T-helper 17 cell (primary cell): ENCODE measurements at places on chromosomes 12 and 14. TPM values are rescaled to one million over a fixed set of nuclear protein-coding genes. Genes with fewer than 3 reads are reported as not detected.
A peak's percentile ranks its signal among the peaks of the same experiment; 100 is the strongest.

NRIP2 gene
- not detected for total RNA-seq

INSM2 gene
- not detected for total RNA-seq

CISTR gene
- not detected for total RNA-seq

GRCh38 chr12:81252228-81252627 is 174.3 kb downstream of the ACSS3 start:
- no peak overlapping the region for H3K27ac ChIP-seq
- no peaks in the 10 kb centered on the region for H3K4me1 ChIP-seq

CABP1 gene
- not detected for total RNA-seq

DNA sequence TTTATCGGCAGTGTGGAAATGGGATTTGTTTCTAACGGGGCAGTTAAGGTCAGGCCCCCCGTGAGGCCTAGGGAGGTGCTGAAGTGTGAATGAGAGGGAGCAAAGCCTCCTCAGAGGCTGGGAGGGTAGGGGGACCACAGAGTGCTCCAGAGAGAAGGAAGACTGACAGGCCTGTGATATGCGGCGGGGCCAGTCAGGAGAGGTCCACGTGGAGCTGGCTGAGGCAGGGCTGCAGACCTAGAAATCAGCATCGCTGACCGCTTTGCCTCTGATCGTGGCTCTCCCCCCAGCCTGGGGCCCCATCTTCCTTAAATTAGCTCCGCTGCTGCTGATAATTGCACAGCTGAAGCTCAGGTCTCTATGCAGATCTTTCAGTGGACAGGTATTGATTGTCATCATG is 240.8 kb upstream of the PWP1 start:
- H3K36me3 ChIP-seq, result no peaks in the 10 kb centered on the region
- H3K4me1 ChIP-seq, result peaks cover 27% of the 10 kb centered on the region
- no peak overlapping the region for H3K27ac ChIP-seq
- H3K27me3 ChIP-seq, result no peaks in the 10 kb centered on the region
- DNase-seq, result no peak
- no peak overlapping the region for H3K4me3 ChIP-seq

C12orf56 gene
- total RNA-seq, result not detected

GRCh38 chr14:81571437-81571836 is 37.8 kb upstream of the SEL1L start:
- no peak overlapping the region for H3K27ac ChIP-seq
- H3K4me3 ChIP-seq, result peak overlapping the region; percentile 13
- no peaks in the 10 kb centered on the region for H3K4me1 ChIP-seq

DNA sequence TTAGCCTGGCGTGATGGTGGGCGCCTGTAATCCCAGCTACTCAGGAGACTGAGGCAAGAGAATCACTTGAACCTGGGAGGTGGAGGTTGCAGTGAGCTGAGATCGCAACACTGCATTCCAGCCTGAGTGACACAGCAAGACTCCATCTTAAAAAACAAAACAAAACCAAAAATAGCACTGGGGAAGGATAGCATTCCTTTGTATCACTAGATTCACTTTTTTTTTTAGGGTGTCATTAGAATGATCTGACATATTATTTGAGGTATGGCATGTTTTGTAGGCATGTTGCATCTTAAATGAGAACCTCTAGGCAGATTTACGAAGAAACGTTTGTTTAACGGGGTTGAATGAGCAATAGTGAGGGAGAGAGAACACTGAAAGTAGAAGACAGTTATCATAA is 16.8 kb upstream of the FAR2 start:
- no peak for DNase-seq
- H3K4me1 ChIP-seq, result no peaks in the 10 kb centered on the region
- no peak overlapping the region for H3K4me3 ChIP-seq
- peaks cover 16% of the 10 kb centered on the region for H3K27me3 ChIP-seq

DNA sequence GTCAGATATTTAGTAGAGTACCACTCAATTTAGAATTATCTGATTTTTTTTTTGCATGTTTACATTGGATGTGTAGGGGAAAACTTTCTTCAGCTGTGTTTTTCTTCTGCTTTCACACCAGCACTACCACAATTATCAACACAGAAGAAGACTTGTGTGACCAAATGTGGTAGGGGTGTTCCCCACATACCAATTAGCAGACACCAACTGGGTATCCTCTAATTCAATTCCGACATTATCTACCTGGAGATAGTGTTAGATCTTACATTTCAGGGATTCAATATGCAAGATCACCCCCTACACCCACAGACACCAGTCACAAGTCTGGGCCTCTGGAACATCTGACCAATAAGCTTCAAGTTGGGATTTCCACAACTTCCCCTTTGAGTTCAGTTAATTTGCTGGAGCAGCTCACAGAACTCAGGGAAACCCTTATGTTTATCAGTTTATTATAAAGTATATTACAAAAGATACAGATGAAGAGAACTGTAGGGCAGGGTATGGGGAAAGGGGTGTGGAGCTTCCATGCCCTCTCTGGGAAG is 4.1 kb upstream of the KLRG1 start:
- H3K4me1 ChIP-seq, result peaks cover 29% of the 10 kb centered on the region
- no peak overlapping the region for H3K27ac ChIP-seq
- DNase-seq, result no peak
- peaks cover 3% of the 10 kb centered on the region for H3K36me3 ChIP-seq
- no peak overlapping the region for H3K4me3 ChIP-seq

DNA sequence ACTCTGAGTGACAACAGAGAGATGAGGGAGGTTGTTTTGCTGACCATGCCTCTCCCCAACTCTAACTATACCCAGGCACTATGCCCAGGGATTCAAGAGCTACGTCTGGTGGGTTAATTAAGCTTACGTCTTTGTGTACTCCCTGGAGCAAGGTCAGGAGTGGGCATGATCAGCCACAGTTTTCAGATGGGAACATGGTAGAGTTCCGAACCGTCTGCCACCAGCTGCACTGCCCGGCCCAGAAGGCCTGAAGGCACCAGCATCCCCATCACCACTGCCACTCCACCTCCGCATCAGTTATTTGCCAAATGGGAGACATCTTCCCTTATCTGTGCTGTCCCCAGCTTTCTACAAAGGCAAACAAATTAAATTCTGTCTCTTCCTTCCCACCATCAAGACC is 11.1 kb upstream of the GPX2 start:
- DNase-seq, result no peak
- no peaks in the 10 kb centered on the region for H3K27me3 ChIP-seq
- no peak overlapping the region for H3K27ac ChIP-seq
- H3K4me3 ChIP-seq, result no peak overlapping the region
- no peaks in the 10 kb centered on the region for H3K36me3 ChIP-seq

DNA sequence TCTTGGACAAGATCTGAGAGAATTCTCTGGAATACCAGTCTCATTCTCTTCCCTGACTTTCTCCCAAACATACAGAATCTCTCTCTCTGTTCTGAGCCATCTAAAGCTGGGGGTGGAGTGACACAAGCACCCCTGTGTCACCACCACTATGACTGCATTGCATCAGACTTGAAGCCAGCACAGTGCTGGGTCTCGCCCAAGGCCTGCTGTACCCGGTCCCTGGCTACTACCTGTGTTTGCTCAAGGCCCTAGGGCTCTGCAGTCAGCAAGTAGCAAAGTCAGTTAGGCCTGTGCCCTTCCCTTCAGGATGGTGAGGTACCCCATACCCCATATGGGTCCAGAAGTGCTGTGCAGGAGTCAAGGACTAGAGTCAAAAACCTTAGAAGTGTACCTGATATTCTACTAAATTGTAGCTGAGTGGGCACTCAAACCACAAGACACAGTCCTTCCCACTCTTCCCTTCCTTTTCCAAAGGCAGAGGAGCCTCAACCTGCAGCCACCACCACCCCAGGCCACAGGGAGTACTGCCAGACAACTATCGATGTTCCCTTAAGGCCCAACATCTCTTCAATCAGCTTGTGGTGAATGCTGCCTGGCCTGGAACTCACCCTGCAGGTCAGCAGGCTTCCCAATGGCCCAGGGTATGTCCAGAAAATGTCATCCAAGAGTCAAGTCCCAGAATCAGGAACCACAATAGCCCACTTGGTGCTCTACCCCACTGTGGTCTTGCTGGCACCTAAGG is 21.2 kb upstream of the RDH16 start:
- no peaks in the 10 kb centered on the region for H3K27me3 ChIP-seq
- H3K27ac ChIP-seq, result no peak overlapping the region
- no peak overlapping the region for H3K4me3 ChIP-seq

- no peak overlapping the region for H3K27ac ChIP-seq
- no peak overlapping the region for H3K4me3 ChIP-seq
- peaks cover 25% of the 10 kb centered on the region for H3K4me1 ChIP-seq
- H3K36me3 ChIP-seq, result peaks cover 3% of the 10 kb centered on the region
These were observed 541 bp downstream of the GOLT1B start for GRCh38 chr12:21502164-21502496.

EPYC gene
- not detected for total RNA-seq

DYNC1H1 gene
- 318 TPM for total RNA-seq

DNA sequence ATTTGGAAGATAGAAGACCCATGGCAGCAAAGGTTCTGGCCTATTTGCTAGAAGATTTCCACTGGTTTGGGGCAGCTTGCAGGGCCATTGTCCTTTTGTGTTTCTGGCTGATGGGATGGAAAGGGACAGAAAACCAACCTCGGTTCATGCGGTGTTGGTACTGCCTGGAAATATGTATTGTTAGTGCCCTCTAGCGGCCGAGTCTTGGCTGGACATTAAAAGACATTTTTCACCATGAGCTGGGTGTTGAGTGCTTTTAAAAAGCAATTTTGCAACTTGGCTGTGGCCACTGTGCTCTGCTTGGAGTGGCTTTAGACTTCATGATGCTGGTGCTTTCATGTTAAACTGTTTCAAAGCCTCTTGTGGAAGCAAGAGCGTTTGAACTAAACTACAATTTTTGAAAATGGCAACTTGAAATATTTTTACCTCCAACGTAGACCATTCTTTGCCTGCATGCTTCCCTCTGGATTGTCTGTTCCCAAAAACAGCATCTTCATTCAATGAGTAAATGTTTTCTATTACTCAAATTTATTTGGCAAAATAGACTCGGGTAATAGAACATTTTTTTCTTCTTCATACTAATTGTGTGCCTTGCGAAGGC is 102.7 kb upstream of the TBX5 start:
- peaks cover 2% of the 10 kb centered on the region for H3K4me1 ChIP-seq
- peak; percentile 23 for DNase-seq
- peaks cover 33% of the 10 kb centered on the region for H3K27me3 ChIP-seq
- H3K27ac ChIP-seq, result no peak overlapping the region
- no peak overlapping the region for H3K4me3 ChIP-seq
- H3K36me3 ChIP-seq, result peaks cover 5% of the 10 kb centered on the region

DHRS2 gene
- total RNA-seq, result not detected

DNA sequence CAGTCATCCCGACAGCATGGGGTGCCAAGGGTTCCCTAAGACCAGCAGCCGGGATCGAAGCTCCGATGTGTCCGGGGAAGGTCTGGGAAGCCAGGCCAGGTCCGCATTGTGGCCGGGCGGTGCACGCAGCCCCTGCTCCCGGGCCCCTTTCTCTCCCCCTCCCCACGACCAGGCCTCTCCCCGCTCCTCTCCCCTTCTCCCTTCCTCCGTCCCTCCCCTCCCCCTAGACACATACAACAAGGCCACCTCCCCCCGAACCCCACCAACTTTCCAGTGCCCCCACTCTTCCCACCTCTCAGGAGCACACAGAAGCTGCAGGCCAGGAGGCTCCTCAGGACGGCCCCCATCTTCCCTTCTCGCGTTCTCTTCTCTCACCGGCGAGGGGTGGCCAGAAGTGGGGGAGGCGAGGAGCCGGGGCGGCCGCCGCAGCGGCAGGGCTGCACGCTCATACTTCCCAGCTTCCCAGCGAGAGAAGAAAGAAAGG is 413 bp downstream of the LRP6 start:
- peak overlapping the region; percentile 27 for H3K27ac ChIP-seq
- H3K4me1 ChIP-seq, result peaks cover 20% of the 10 kb centered on the region

DNA sequence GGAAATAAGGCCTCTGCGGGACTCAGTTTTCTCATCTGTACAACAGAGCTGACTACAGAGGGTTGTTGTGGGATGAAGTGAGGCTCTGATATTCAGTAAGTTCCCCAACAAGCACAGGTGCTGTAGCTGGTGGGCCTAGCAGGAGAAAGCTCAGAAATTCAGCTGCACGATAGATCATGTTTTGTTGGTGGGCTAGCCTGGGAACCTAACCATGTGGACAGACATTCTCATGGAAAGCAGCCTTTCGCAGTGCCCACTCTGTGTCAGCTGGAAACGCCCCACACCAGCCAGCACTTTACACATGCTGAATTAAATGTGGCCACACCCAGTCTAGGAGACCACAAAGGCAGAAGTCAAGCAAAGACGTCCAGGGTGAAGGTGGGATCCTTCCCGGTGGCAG is 16.1 kb downstream of the PITPNM2 start:
- no peak overlapping the region for H3K4me3 ChIP-seq
- H3K4me1 ChIP-seq, result peaks cover 17% of the 10 kb centered on the region
- no peak overlapping the region for H3K27ac ChIP-seq
- no peak for DNase-seq
- H3K27me3 ChIP-seq, result no peaks in the 10 kb centered on the region

DNA sequence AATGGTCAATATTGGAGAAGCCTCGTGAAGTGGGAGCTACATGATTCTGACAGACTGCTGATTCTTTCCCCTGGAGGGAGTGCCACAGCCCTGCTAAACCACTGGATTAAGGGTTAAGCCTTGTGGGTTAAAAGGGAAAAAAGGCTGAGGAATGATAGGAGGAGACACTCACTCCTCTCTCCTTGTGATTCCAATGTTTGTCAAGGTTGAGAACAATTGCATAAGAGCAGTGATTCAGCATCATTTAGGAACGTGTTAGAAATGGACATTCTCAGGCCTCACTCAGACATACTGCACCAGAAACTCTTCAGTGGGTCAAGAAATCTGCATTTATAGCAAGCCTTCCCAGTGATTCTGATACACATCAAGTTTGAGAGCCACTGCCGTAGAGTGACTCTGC is 87.8 kb upstream of the GZMB start:
- no peak overlapping the region for H3K4me3 ChIP-seq
- H3K27me3 ChIP-seq, result peaks cover 37% of the 10 kb centered on the region
- no peak overlapping the region for H3K27ac ChIP-seq
- H3K36me3 ChIP-seq, result peaks cover under 1% of the 10 kb centered on the region
- no peaks in the 10 kb centered on the region for H3K4me1 ChIP-seq

- DNase-seq, result no peak
- H3K27me3 ChIP-seq, result no peaks in the 10 kb centered on the region
- no peak overlapping the region for H3K27ac ChIP-seq
- H3K36me3 ChIP-seq, result no peaks in the 10 kb centered on the region
- H3K4me3 ChIP-seq, result no peak overlapping the region
These were observed 238.9 kb upstream of the LMO3 start for GRCh38 chr12:16844875-16845274.

DNA sequence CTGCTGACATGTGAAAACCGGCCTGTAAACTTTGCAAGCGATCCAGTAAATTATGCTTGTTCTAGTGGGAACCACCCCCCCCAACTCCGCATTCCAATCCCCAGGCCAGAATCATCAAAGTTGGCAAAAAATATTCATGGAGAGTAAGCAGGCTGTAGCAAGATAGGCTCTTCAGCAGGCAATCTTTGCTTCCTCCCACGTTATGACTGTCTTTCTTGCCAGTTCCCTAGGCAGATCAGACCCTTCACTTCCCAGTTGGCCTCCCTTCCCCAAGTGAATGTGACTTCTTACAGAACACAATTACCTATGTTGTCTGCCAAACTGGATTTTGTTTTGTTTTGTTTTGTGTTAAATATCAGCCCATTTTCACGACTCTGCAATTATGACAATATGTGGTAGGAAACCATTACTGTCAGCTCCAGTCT is 1.2 kb upstream of the PTGER2 start:
- peak overlapping the region; percentile 100 for H3K4me3 ChIP-seq
- peaks cover 7% of the 10 kb centered on the region for H3K27me3 ChIP-seq
- H3K27ac ChIP-seq, result peak overlapping the region; percentile 99
- peaks cover 27% of the 10 kb centered on the region for H3K36me3 ChIP-seq
- H3K4me1 ChIP-seq, result peaks cover 68% of the 10 kb centered on the region
- no peak for DNase-seq
